Fibroblast of villous mesenchyme (primary cell): ENCODE measurements at places on chromosomes 3 and 15. TPM values are rescaled to one million over a fixed set of nuclear protein-coding genes. Genes with fewer than 3 reads are reported as not detected.

- no peak for DNase-seq
These were observed 16.4 kb upstream of the ST8SIA2 start for GRCh38 chr15:92377083-92377789.

- DNase-seq, result peak; percentile 22
These were observed 427.5 kb downstream of the VGLL3 start for GRCh38 chr3:86563400-86563970.

DNA sequence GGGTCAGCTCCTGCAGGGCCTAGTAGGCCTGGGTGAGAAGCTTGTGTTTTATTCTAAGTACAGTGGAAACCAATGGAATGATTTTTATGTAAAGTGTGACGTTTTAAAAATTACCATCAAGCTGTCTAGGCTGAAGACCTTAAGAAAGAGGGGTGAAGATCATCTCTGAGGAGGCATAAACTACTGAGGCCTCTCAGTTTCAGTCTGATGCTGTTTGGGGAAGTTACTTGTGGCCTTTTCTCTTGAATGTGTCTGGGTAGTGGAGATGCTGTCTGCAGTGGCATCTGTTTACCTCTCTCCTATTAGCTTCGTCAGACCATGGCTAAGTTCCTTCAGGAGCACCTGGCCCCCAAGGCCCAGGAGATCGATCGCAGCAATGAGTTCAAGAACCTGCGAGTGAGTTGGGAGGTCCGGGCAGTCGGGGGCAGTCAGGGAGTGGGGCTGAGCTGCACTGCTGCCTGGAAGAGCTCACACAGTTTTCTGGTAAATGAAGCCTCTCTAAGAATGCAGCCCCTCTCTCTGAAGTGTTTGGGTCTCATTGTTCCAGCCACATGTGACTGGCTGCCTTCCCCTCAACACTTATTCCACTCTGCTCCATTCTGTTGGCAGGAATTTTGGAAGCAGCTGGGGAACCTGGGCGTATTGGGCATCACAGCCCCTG, 1.9 kb downstream of the IVD start:
- DNase-seq, result no peak

- DNase-seq, result no peak
These were observed 4.6 kb upstream of the DAG1 start for GRCh38 chr3:49465270-49466034.

GRCh38 chr3:50189274-50189673, 2.1 kb upstream of the GNAT1 start:
- DNase-seq, result peak; percentile 77

GRCh38 chr3:38811822-38812221, 4.2 kb downstream of the SCN10A start:
- no peak for DNase-seq

DNA sequence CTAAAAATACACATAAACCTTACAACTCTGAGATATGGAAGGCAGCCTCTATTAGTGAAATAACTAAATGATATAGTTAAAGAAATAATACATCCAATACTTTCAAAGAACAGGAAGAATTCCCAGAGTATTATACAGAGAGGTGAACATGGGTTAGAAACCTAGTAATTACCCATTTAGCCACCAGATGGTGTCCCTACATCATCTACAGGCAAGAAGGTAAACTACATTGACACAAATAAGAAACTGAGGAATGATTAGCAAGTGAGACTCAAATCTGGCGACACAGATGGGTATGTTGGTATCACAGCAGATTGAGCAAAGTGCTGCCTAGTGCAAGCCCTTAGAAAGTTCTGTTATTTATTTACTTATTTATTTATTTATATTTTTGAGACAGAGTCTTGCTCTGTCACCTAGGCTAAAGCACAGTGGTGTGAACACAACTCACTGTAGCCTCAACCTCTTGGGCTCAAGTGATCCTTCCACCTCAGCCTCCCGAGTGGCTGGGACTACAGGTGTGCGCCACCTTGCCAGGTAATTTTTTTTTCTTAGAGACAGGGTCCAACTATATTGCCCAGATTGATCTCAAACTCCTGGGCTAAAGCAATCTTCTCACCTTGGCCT, 28.2 kb downstream of the NEK4 start:
- DNase-seq, result peak; percentile 44

DNA sequence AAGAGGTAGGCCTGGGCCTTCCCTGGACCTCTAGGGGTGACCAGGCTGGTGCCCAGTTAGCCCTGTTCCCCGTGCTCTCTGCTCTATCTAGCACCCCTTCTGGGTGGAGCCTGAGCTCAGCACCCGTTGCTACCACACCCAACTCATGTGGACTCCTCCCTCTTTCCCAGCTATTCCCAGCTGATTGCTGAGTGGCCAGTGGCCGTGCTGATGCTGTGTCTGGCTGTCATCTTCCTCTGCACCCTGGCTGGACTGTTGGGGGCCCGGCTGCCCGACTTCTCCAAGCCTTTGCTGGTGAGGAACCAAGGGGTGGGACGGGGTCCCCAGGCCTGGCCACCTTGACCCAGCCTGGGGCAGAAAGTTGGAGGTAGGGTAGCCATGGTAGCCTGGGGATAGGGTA, 6.2 kb downstream of the DISP2 start:
- no peak for DNase-seq

The ATP1B3 gene
- total RNA-seq, result 55.1 and 82.5 TPM in 2 replicates

The CPB1 gene
- not detected in 2 replicates for total RNA-seq

The CRABP1 gene
- total RNA-seq, result not detected in 2 replicates

The GOLGA6L7 gene
- total RNA-seq, result not detected in 2 replicates
